ENCODE measurements at places on chromosomes 2 and 18. TPM values are rescaled to one million over a fixed set of nuclear protein-coding genes. Genes with fewer than 3 reads are reported as not detected.

DNA sequence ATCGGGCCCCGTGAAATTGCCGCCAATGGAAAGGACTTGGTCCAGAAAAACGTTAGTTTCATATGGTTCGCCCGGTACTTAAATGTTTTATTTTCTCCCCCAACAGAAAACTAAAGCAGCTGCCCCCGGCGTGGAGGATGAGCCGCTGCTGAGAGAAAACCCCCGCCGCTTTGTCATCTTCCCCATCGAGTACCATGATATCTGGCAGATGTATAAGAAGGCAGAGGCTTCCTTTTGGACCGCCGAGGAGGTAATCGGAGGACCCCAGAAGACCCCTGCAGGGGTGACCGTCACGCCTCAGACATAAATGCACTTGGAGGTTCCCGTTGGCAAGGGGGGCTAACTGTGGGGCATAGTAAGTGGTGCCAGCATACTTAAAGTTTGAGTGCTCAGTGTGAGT lies 742 bp downstream of the RRM2 start:
- no peaks in the 10 kb centered on the region for H3K27me3 ChIP-seq
- H3K4me3 ChIP-seq: peak overlapping the region; percentile 66
- DNase-seq: no peak
- peaks cover 11% of the 10 kb centered on the region for H3K4me1 ChIP-seq
- H3K36me3 ChIP-seq: peaks cover 8% of the 10 kb centered on the region

GRCh38 chr2:203626952-203627681 lies 79.3 kb upstream of the CD28 start:
- H3K4me1 ChIP-seq: peaks cover 25% of the 10 kb centered on the region
- no peaks in the 10 kb centered on the region for H3K27me3 ChIP-seq
- DNase-seq: no peak
- H3K36me3 ChIP-seq: no peaks in the 10 kb centered on the region

- H3K27ac ChIP-seq: no peak overlapping the region
- no peak for DNase-seq
- no peaks in the 10 kb centered on the region for H3K27me3 ChIP-seq
- H3K4me3 ChIP-seq: no peak overlapping the region
These were observed 43.2 kb downstream of the TSHZ1 start for GRCh38 chr18:75253784-75254183.

C2orf80 gene
- not detected for total RNA-seq

TLX2 gene
- total RNA-seq: 0.72 TPM

- DNase-seq: peak; percentile 34
- no peak overlapping the region for H3K27ac ChIP-seq
- no peak overlapping the region for H3K4me3 ChIP-seq
- no peaks in the 10 kb centered on the region for H3K36me3 ChIP-seq
- H3K4me1 ChIP-seq: no peaks in the 10 kb centered on the region
These were observed 152.1 kb downstream of the PXDN start for GRCh38 chr2:1591978-1592907.

- no peaks in the 10 kb centered on the region for H3K4me1 ChIP-seq
- H3K36me3 ChIP-seq: no peaks in the 10 kb centered on the region
- no peak overlapping the region for H3K27ac ChIP-seq
- no peak for DNase-seq
- no peaks in the 10 kb centered on the region for H3K27me3 ChIP-seq
These were observed 58.2 kb upstream of the REG3G start for GRCh38 chr2:78967294-78967693.

NYAP2 gene
- 0.11 TPM for total RNA-seq

CACNB4 gene
- total RNA-seq: 1.00 TPM

GRCh38 chr2:133667085-133667484 lies 98.8 kb upstream of the NCKAP5 start:
- H3K27ac ChIP-seq: no peak overlapping the region
- no peak for DNase-seq
- H3K27me3 ChIP-seq: no peaks in the 10 kb centered on the region
- H3K4me3 ChIP-seq: no peak overlapping the region
- H3K4me1 ChIP-seq: peaks cover 3% of the 10 kb centered on the region
- no peaks in the 10 kb centered on the region for H3K36me3 ChIP-seq

- no peak overlapping the region for H3K27ac ChIP-seq
- H3K4me1 ChIP-seq: no peaks in the 10 kb centered on the region
- no peaks in the 10 kb centered on the region for H3K36me3 ChIP-seq
- no peaks in the 10 kb centered on the region for H3K27me3 ChIP-seq
- H3K4me3 ChIP-seq: no peak overlapping the region
These were observed 195.8 kb downstream of the HDAC4 start for GRCh38 chr2:239204876-239205468.

- no peak overlapping the region for H3K4me3 ChIP-seq
- H3K4me1 ChIP-seq: no peaks in the 10 kb centered on the region
- DNase-seq: no peak
- H3K36me3 ChIP-seq: no peaks in the 10 kb centered on the region
- no peak overlapping the region for H3K27ac ChIP-seq
- H3K27me3 ChIP-seq: no peaks in the 10 kb centered on the region
These were observed 744.3 kb downstream of the RNF144A start for GRCh38 chr2:7661502-7661901.

DNA sequence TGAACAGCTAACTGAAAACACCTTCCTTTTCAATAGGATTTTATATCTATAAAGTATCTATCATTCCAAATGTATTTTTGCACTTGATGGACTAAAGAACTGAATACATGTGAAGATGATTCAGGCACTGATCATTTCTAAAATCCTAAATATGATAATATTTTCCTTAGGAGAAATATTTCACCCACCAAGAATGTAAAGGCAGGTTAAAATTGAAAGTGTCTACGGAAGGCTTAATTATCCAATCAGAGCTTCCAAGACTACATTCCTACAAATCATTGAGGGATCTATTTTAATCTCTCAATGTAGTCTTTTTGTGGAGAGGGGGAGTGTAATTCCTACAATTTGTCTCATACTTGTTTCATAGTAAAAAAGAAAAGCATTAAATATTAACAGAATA lies 3.6 kb downstream of the GALNT3 start:
- no peaks in the 10 kb centered on the region for H3K36me3 ChIP-seq
- no peak overlapping the region for H3K4me3 ChIP-seq
- no peaks in the 10 kb centered on the region for H3K4me1 ChIP-seq
- no peaks in the 10 kb centered on the region for H3K27me3 ChIP-seq

DNA sequence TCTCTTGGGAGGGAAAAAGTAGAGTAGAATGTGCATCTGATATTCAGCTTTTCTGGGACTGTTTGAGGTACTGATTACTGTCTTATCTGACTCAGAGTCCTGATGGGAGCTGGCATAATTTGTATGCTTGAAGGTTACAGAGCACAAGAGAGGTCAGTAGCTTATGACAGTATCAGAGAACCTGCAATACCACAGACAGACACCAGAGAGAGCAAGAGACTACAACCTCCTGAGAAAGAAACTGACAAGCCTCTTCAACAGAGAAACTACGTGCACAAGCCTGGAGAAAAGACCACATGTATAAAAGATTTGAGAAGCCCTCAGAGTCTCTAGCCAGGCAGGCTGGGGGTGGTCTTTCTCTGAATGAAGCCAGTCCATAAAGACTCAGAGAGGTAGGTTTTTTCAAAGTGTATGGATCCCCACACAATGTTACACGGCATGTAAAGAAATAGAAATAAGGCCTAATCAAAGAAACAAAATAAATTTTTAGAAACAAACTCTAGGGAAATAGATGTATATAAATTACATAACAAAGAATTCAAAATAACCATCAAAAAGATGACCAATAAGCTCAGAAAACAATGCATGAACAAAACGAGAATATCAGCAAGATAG lies 568.3 kb downstream of the LRRTM4 start:
- peak; percentile 65 for DNase-seq
- no peaks in the 10 kb centered on the region for H3K36me3 ChIP-seq
- H3K4me1 ChIP-seq: no peaks in the 10 kb centered on the region
- H3K4me3 ChIP-seq: no peak overlapping the region

- no peak overlapping the region for H3K4me3 ChIP-seq
- no peaks in the 10 kb centered on the region for H3K36me3 ChIP-seq
- no peaks in the 10 kb centered on the region for H3K27me3 ChIP-seq
- no peak for DNase-seq
- H3K4me1 ChIP-seq: peaks cover 3% of the 10 kb centered on the region
These were observed 24.1 kb upstream of the KANSL1L start for GRCh38 chr2:210195101-210195852.
